Germinal center (tissue), 1 donor: ENCODE measurements at places on chromosomes 4 and X.

DNA sequence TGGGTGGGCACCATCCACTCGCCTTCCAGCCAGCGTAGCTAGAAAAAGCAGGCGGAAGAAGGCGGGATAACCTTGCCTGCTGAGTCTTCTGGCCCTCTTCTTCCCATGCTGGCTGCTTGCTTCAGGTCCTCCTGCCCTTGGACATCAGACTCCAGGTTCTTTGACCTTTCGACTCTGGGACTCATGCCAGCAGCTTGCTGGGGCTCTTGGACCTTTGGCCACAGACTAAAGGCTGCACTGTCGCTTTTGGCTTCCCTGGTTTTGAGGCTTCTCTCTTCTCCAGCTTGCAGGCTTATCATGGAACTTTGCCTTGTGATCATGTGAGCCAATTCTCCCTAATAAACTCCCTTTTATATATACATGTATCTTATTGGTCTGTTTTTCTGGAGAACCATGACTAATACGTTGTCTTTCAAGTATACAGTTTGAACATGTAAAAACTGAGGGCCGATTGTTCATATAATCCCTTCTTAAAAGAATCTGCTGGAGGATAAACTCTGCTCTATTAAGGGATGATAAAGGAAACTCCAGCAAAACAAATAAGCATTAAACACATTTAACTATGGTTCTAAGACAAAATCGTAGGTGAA is 116.6 kb upstream of the LCORL start:
- no peak for DNase-seq

DNA sequence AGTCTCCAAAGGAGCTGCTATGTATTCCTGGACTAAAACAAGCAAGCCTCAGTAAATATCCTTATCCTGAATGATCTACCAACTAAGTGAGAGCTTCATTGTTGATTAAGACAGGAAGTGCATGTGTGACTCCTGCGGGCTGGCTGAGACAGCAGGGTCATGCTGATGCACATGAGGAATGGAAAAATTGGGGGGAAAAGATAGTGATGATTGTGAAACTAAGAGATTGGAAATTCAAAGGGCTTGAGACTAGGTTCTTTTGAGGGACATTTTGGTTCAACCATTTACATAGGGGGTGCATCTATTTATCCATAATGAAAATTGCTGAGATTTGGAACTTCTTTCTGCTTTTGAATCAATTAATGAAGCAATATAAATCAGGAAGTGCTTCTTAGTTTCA is 61.1 kb upstream of the C1QTNF7 start:
- no peak for DNase-seq

- no peak for DNase-seq
These were observed 167.5 kb upstream of the TET2 start for GRCh38 chr4:104979083-104979760.

DNA sequence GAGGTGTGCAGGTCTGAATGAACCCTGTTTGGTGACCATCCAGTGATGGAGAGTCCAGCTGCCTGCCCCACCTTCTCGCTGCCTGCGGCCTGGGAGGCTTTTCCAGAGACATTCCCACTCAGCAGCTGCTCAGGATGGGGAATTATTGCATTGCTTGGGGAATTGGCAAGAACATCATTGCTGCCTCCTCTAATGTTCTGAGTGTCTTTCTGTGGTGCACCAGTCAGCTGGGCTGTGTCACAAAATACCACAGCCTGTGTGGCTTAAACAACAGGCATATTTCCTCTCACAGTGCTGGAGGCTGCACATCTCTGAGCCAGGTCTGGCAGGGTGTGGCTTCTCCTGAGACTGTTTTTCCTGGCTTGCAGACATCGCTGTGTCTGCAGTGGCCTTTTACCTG is 86.8 kb upstream of the AFAP1 start:
- DNase-seq, result no peak

DNA sequence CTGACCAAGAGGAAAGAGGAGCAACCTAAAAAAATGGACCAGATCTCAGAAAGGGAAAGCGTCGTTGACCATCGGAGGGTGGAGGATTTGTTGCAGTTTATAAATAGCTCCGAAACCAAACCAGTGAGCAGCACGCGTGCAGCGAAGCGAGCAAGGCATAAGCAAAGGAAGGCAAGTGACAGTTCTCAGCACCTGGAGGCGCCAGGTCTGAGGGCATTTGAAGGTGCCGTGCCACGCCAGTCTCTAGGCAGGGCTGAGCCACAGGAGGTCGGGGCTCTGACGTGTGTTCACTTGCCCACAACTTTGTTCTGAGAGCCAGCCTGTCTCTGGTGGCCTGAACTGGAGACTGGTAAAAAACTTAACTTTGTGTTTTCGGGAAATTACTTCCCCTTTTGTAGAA is 59.7 kb downstream of the TNIP2 start:
- DNase-seq, result peak; percentile 86

DNA sequence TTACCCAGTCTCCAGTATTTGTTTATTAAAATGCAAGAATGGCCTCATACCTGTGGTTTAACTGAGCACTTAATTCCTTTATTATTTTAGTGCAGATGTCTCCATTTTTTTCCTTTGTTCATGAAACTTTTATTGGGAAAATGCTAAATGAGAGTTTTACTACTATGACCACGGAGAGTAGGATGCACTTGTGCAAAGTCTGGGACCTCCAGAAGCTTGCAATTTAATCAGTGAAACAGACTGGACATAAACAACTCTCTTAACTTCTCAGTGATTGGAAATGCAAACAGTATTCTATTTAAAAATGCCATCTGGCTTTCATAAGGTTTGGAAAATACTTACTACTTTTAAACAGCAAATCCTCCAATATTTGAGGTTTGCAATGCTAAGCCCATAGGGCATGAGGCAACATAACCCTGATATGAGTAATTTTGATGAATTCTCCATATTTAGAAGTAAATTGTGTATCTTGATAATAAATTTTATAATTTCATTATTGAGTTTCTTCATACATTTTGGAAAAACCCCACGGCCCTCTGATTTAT is 718.7 kb upstream of the MAGEB2 start:
- no peak for DNase-seq

DNA sequence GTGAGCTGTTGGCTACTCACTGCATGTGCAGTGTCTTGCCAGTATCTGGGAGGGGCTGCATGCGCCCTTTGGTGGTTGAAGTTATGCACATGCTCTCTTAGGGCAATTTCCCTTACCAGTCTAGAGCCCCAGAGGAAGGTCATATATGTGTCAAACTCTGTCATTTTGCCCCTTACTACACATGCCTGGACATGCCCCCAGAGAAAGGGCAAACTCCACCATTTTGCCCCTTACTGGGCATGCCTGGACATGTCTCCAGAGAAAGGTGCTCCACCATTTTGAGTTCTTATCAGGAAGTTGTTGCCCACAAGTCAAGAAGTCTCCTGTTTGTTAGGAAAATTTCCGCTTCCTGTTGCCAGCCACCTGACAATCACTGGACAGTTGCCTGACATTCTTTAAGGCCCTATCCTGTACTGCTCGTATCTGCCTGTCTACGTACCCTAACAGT is 56.4 kb upstream of the PLAC8 start:
- no peak for DNase-seq

DNA sequence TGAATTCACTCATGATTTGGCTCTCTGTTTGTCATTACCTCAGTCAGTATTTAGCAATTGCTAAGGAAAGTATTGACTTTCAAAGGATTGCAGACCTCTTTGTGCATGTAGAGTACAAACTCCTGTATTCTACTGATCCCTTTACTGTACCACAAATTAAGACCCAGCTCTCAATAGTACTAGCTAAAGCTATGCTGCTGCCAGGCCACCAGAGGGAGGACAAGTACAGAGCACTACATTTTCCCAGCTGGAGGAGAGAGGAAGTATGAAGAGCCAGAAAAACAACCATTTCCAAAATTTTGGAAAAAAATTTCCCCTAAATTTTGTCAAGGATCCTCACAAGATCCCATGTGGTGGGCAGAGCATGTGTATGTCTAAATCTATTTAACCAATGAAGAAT is 175.0 kb upstream of the MTMR8 start:
- no peak for DNase-seq

- DNase-seq, result no peak
These were observed 109.9 kb upstream of the SMIM10 start for GRCh38 chrX:134880866-134881265.

- DNase-seq, result no peak
These were observed 232.6 kb downstream of the CBR4 start for GRCh38 chr4:168777277-168777965.

GRCh38 chrX:13599491-13599890 is 30.1 kb downstream of the EGFL6 start:
- DNase-seq, result no peak
